ENCODE measurements at places on chromosomes 12 and 14.

- no peak for DNase-seq
These were observed 617.0 kb downstream of the VRK1 start for GRCh38 chr14:97413966-97414717.

- no peak for DNase-seq
These were observed 41.3 kb upstream of the OR6J1 start for GRCh38 chr14:22685467-22685866.

DNA sequence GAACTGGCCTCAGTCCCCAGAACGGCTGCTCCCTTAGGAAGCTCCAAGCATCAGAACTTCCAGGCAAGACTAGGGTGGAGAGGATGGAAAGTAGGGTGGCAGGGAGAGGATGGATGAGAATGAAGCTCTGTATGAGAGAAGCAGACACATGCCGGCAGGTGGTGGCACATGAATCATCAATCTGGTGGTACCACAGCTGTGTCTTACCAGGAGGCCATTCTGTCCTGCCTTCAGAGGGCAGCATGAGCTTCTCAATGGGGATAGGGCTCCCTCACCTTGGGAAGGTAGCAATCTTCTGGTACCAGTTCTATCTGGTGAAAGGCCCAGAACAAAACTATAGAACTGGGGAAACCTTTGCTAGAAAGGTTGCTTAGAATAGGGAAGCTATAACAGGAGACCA lies 55.4 kb upstream of the PYGL start:
- DNase-seq, result no peak

GRCh38 chr12:97216848-97217247 lies 245.8 kb upstream of the RMST start:
- no peak for DNase-seq
